ENCODE measurements at places on chromosomes 13 and 19. TPM values are rescaled to one million over a fixed set of nuclear protein-coding genes. Genes with fewer than 3 reads are reported as not detected.

Gene ARL11
- 0.69 TPM for total RNA-seq

Gene ZNF569
- 4.7 TPM for total RNA-seq

Gene EDNRB
- 60.8 TPM for total RNA-seq

Gene SRRM5
- total RNA-seq = 0.29 TPM

Gene NFKBIB
- 20.6 TPM for total RNA-seq

DNA sequence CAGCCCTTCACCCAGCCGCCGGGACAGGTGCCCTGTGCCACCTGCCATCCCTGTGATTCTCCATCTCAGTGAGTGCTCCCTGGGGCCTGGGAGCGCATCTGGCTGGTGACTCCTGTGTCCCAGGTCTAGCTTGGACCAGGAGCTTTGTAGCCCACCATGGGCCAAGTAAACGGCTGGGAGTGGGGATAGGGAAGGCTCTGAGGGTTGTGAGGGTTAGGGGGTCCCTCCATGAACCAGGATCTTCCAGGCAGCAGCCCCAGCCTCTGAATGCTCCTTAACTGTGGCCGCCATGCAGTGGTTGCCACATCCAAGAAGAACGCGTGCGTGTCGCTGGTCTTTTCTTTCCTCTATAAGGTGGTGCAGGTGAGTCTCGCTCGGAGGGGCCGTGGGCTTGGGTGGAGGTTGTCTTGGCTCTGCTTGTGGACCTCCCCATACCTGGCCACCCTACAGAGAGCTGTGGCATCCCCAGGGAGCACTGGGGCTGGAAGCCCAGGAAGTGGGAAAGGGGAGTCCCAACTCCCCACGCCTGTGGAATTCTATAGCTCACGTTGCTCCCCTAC is 8.4 kb downstream of the AP1M1 start:
- DNase-seq = no peak

DNA sequence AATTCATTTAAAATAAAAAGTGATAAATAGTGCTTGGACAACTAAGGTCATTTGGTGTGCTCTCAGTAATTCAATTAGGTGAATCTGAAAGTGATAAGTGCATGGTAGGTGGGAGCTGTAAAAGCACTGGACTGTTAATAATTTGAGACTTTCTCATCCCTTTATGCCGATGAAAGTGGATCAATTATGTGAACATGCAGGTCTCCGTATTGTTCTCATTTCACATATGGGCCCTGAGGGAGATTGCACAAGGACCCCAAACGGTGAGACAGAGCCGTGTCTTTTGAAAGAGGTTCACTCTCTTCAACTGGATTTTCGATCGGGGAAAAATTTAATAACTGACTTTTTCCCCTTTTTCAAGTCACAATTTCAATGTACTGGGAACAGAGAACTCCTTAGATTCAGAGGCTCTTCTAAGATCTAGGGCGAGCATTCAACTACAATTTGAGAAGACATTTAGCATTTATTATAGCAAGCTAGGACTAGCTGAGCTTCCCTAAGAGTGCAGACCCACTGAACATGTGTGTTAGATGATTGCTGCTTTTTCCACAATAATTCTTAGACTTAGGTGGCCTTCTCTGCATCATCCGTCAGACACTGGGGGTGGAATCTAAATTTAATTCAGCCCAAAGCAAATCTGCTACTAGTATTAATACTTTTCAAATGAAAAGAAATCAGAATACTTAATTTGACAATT is 347.6 kb downstream of the OXGR1 start:
- no peak for DNase-seq

GRCh38 chr13:41352935-41353840 is 42.1 kb downstream of the NAA16 start:
- no peak for DNase-seq

DNA sequence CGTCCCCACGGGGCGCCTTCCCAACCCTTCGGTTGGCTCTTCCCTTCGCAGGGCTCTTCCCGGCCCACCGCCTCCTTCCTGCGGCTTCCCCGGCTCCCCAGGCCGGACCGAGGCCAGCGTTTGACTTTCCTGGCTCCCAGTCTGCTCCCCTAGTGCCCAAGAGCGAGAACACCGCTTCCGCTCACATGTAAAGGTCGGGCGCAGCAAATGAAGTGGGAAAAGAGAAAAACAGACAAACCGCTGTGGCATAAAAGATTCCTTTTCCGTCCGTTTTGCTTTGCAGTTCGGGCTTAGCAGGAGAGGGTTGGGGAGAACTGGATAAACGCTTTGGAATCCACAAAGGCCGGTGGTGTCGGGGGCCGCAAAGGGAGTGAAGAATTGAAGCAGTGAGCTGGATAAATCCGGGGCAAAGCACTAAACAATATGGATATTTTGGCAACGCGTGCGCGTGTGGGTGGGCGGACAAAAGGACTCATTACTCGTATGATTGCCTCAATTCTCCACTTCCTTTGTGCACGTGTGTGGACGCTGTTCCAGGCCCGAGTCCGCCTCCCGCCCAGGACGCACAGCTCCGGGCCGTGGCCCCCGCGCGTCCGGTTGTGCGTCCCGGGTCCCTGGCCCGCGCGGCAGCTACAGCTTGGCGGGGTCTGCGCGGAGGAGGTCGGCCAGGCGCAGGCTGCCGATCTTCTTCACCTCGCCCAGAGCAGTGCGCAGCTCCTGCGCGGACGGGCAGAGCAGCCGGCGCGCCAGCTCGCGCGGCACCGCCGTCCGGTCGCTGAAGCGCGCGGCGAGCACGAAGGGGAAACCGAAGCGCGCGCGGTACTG is 8.6 kb upstream of the CDX2 start:
- DNase-seq = no peak

GRCh38 chr13:114320065-114320464 is 5.8 kb downstream of the CHAMP1 start:
- no peak for DNase-seq

DNA sequence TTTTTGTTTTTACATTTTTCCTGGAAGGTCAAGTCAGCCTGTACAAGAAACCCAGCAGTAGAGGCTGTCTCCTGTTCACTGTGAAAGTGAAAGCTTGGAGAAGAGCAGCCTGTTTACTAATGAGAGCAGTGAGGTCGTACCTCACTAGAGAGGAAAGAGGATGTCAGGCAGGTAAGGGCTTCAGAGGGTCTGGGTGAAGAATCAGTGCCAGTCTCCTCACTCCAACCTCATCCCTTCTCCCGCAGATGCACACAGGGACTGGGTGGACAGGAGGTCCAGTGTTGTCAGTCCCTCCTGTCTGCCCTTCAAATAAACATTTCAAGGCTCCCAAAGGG is 462.5 kb downstream of the KLF5 start:
- DNase-seq = no peak

DNA sequence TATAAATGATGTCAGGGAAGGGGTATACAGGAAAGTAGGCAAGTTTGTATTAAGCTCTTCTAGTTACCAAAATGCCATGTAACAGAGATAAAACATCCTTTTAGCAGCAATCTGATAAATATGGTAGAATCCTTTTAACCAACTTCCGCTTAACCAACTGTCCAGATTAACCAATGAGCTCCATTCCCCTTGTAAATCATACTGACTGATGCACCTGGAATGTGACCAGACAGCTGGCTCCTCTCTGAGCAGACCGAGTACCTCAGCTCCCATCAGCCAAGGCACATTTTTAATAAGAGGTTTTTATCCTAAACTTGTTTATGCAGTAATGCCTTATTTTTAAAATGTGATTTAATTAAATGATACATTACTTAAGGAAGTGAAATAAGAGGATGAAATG is 66.4 kb downstream of the KLF12 start:
- DNase-seq = no peak

- DNase-seq = no peak
These were observed 2.1 kb upstream of the SIGLEC8 start for GRCh38 chr19:51460164-51460992.

- DNase-seq = no peak
These were observed 27.0 kb upstream of the METTL21C start for GRCh38 chr13:102721800-102722231.

DNA sequence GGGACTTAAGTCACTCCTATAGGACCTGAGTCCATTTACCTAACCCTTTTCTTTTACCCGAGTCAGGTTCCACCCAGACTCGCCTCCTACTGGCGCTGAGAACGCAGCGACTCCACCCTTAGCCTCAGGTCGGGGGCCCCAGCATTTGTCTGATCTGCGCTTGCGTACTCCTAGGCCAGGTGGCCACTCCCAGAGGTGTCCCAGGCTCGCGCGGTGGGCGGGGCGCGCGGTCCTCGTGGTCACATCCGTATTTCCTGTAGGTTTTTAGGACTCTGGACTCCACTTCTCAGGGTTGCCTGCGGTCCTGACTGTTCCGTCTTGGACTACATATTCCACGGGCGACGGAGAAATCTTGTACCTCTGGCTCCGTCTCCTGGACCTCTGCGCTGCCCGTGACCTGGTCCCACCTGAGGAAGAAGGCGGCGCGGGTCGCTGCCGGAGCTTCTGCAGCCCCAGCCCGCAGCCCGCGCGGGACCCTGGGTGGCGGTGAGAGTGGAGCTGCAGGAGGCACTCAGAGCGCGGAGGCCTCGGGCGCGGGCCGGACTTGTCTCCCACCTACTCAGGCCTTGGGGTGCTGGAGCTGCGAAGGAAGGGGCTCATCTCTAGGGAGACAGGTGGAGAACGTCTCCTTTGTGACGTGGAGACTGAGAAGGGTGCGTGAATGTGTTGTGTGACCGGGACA is 11.0 kb upstream of the ZNF573 start:
- no peak for DNase-seq

DNA sequence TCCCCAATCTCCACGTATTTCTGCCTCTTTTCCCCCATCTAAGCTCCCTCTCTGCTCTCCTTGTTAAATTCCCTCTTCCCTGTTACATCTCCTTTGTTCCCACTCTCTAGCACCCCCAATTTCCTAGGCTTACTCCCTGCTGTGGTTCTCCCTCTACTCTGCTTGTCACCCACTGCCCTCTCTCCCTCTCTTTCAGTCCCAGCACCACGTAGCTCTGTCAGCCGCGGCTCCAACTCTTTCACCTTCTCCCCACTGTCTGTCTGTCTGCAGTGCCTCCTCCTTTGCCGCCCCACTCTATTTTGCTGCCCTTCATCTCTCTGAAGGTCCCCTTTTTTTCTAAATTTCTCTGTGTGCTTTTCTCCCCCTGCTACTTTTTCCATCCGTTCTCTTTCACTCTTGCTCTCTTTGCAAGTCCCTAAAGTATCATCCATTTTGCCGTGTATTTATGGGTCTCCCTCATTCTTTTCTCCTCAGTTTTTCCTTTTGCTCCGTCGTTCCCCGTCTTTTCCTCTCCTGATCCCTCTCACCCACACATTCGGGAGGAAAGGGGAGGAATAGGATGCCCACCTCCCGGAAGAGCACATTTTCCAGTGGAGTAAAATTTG is 937 bp downstream of the ZNF841 start:
- DNase-seq = no peak

DNA sequence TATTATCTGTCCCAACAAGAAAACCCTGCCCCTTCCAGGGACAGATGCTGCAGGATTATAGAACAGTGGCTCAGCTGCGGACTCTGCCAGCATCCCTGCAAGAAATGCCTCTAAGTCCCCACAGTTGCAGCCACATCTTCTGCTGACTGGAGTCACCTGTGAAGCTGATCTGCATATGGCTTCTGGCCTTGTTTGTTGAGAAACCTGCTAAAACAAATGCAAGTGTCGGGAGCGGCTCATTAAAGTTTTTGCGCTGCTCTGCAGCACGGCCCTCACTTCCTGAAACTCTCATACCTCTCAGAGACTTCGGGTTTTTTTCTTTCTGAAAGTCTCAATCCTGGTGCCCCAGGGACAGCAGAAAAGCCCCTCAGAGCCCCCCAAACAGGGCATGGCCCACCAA is 725.0 kb downstream of the UQCRFS1 start:
- no peak for DNase-seq

All from right cardiac atrium (tissue), 5 donors.